Fibroblast of lung (primary cell): ENCODE measurements at places on chromosomes 2 and 18. TPM values are rescaled to one million over a fixed set of nuclear protein-coding genes. Genes with fewer than 3 reads are reported as not detected.

The IMP4 gene
- polyA plus RNA-seq: 46.3 and 67.6 TPM in 2 replicates

The SLC4A5 gene
- 0.12 and 0.19 TPM in 2 replicates for polyA plus RNA-seq

The DCDC2C gene
- polyA plus RNA-seq: not detected in 2 replicates

The PAIP2B gene
- 0.16 and 0.22 TPM in 2 replicates for polyA plus RNA-seq

The LHCGR gene
- polyA plus RNA-seq: 0.12 TPM in 1 of 2 replicates, not detected in the other

The KRCC1 gene
- 24.3 and 44.4 TPM in 2 replicates for polyA plus RNA-seq

The ALLC gene
- not detected in 2 replicates for polyA plus RNA-seq

The BMP10 gene
- polyA plus RNA-seq: not detected in 2 replicates

The TPO gene
- not detected in 2 replicates for polyA plus RNA-seq

The CPO gene
- not detected in 2 replicates for polyA plus RNA-seq

The CCDC102B gene
- 9.7 and 33.7 TPM in 2 replicates for polyA plus RNA-seq

The GAL3ST2 gene
- not detected in 2 replicates for polyA plus RNA-seq

The PLEK gene
- 0.02 TPM in 1 of 2 replicates, not detected in the other for polyA plus RNA-seq

GRCh38 chr2:105773568-105773967, 28.9 kb downstream of the NCK2 start:
- no peak overlapping the region for H3K4me3 ChIP-seq
- H3K36me3 ChIP-seq: no peaks in the 10 kb centered on the region
- no peaks in the 10 kb centered on the region for H3K27me3 ChIP-seq
- no peak for DNase-seq
- peaks cover 19% of the 10 kb centered on the region for H3K4me1 ChIP-seq

DNA sequence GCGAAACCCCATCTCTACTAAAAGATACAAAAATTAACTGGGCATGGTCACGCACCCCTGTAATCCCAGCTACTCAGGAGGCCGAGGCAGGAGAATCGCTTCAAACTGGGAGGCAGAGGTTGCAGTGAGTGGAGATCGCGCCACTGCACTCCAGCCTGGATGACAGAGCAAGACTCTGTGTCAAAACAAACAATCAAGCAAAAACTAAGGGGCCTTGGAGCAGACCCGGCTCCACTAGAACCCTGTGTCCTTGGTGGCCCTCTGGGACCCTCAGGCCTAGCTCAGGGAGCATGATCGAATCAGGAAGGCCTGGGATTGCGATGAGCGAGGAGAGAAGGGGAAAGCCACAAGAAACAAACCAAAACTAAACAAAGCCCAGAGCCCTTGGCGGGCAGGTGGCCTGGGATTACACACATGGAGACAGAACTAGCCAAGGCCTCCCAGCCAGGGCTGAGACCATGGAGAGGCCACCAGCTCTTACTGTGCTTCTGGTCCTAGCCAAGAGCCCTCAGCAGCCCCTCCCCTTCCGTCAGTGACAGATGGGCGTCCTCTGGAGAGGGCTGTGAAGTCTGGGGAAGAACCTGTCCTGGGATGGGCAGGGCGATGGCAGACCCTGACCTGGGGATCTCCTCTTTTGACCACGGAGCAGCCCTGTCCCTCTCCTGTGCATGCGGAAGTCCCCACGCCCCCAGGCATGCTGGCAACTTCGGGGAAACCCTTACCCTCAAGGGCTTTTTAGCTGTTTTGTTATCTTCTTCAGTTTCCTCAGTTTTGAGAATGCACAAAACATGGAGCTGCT, 27.4 kb upstream of the CATIP start:
- no peak for DNase-seq
- no peaks in the 10 kb centered on the region for H3K36me3 ChIP-seq
- H3K4me3 ChIP-seq: no peak overlapping the region

GRCh38 chr2:208464205-208464604, 57.6 kb downstream of the PTH2R start:
- no peaks in the 10 kb centered on the region for H3K4me1 ChIP-seq
- no peak overlapping the region for H3K27ac ChIP-seq
- no peak overlapping the region for H3K4me3 ChIP-seq
- H3K27me3 ChIP-seq: no peaks in the 10 kb centered on the region
- no peaks in the 10 kb centered on the region for H3K36me3 ChIP-seq

- no peak overlapping the region for H3K4me3 ChIP-seq
- H3K36me3 ChIP-seq: no peaks in the 10 kb centered on the region
- DNase-seq: peak; percentile 80
- no peaks in the 10 kb centered on the region for H3K27me3 ChIP-seq
Observed at GRCh38 chr2:119240311-119241204, 16.9 kb downstream of the STEAP3 start.

- H3K36me3 ChIP-seq: peaks cover 36% of the 10 kb centered on the region
- peaks cover 40% of the 10 kb centered on the region for H3K4me1 ChIP-seq
- H3K27me3 ChIP-seq: no peaks in the 10 kb centered on the region
- H3K4me3 ChIP-seq: peak overlapping the region; percentile 28
- DNase-seq: peak; percentile 83
- H3K27ac ChIP-seq: peak overlapping the region; percentile 63
Observed at GRCh38 chr2:30239308-30239985, 8.1 kb downstream of the LBH start.

DNA sequence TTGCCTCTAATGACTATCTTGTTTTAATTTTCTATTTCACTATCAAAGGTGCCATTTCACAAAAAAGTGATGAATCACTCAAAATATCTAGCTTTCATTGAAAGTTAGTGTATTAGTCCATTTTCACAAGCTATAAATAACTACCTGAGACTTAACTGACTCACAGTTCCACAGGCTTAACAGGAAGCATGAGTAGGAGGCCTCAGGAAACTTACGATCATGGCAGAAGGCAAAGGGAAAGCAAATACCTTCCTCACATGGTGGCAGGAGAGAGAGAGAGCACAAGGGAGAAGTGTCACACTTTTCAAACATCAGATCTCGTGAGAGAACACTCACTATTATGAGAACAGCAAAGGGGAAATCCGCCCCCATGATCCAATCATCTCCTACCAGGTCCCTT, 1220.4 kb upstream of the ZEB2 start:
- no peaks in the 10 kb centered on the region for H3K36me3 ChIP-seq
- no peaks in the 10 kb centered on the region for H3K27me3 ChIP-seq
- DNase-seq: no peak
- H3K27ac ChIP-seq: no peak overlapping the region
- H3K4me1 ChIP-seq: peaks cover 6% of the 10 kb centered on the region

- H3K36me3 ChIP-seq: no peaks in the 10 kb centered on the region
- H3K27me3 ChIP-seq: peaks cover 4% of the 10 kb centered on the region
- no peak overlapping the region for H3K4me3 ChIP-seq
- DNase-seq: no peak
Observed at GRCh38 chr2:240256704-240257637, 116.5 kb upstream of the OTOS start.

- no peaks in the 10 kb centered on the region for H3K27me3 ChIP-seq
- no peak for DNase-seq
- H3K36me3 ChIP-seq: no peaks in the 10 kb centered on the region
- peaks cover 4% of the 10 kb centered on the region for H3K4me1 ChIP-seq
- no peak overlapping the region for H3K27ac ChIP-seq
Observed at GRCh38 chr2:69059731-69060290, 46.8 kb downstream of the ANTXR1 start.

DNA sequence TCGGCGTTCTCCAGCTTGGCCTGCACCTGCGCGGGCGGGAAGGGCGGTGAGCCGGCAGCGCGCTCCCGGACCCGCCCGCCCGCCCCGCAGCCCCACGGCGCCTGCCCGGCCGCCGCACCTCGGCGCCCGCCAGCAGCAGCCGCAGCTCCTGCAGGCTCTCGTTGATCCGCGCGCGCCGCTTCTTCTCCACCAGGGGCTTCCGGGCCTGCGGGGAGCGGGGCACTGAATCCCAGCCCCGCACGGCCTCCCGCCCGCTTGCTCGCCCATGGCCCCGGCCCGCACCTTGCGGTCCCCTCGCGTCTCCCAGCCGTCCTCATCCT, 335 bp downstream of the HES6 start:
- H3K4me1 ChIP-seq: peaks cover 2% of the 10 kb centered on the region
- H3K4me3 ChIP-seq: peak overlapping the region; percentile 55
- no peak overlapping the region for H3K27ac ChIP-seq

DNA sequence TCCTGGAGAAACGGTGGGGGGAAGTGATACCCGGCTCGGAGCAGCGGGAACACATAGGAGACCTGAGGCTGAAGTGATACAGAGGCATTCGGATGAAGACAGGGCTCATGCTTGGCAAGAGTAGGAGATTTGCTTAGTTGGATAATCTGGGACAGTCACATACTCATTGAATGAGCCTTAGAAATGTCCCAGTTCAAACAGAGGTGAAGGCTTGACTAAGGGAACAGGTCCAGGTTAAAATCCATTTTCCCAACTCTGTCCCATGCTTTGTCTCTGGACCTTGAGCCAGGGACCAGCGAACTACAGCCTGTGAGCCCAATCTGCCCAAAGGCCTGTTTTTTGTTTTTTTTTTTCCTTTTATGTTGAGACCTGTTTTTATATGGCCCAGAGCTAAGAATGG, 1.3 kb downstream of the UGT1A6 start:
- no peak overlapping the region for H3K4me3 ChIP-seq
- H3K27ac ChIP-seq: no peak overlapping the region
- no peaks in the 10 kb centered on the region for H3K4me1 ChIP-seq
- DNase-seq: no peak
- H3K27me3 ChIP-seq: no peaks in the 10 kb centered on the region
- no peaks in the 10 kb centered on the region for H3K36me3 ChIP-seq

GRCh38 chr18:44682201-44682870, 1.6 kb downstream of the SETBP1 start:
- H3K36me3 ChIP-seq: no peaks in the 10 kb centered on the region
- H3K27ac ChIP-seq: no peak overlapping the region
- H3K4me3 ChIP-seq: peak overlapping the region; percentile 36
- DNase-seq: no peak

- no peaks in the 10 kb centered on the region for H3K36me3 ChIP-seq
- H3K4me1 ChIP-seq: no peaks in the 10 kb centered on the region
- no peak overlapping the region for H3K27ac ChIP-seq
Observed at GRCh38 chr2:3830796-3831195, 127.4 kb downstream of the DCDC2C start.

- H3K4me1 ChIP-seq: no peaks in the 10 kb centered on the region
- no peak overlapping the region for H3K4me3 ChIP-seq
- H3K36me3 ChIP-seq: no peaks in the 10 kb centered on the region
- no peak overlapping the region for H3K27ac ChIP-seq
- no peak for DNase-seq
Observed at GRCh38 chr2:1864981-1865421, 120.7 kb upstream of the PXDN start.

- no peak overlapping the region for H3K4me3 ChIP-seq
- DNase-seq: no peak
- no peak overlapping the region for H3K27ac ChIP-seq
Observed at GRCh38 chr2:163491850-163492249, 244.0 kb downstream of the FIGN start.

DNA sequence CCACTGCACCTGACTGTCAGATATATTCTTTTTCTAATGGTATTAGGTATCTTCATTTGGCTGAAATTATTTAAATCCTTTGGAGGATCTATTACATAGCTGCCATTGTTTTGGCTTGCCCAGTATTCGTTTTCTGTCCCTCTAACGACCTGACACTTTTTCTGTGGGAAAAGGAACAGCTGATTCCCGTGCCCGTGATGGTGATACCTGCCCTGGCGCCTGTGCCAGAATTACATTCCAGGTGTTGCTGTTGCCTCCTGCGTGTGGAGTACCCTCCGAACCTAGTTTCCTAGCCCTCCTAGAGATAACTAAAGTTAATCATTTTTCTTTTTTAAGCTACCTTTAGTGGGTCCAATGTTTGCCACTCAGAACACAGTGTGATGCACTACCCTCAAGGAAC, 14.0 kb downstream of the HOXD1 start:
- no peak for DNase-seq
- H3K4me3 ChIP-seq: no peak overlapping the region
- no peaks in the 10 kb centered on the region for H3K27me3 ChIP-seq
- no peaks in the 10 kb centered on the region for H3K36me3 ChIP-seq
- H3K4me1 ChIP-seq: no peaks in the 10 kb centered on the region
- H3K27ac ChIP-seq: no peak overlapping the region

- H3K27ac ChIP-seq: no peak overlapping the region
- DNase-seq: no peak
- no peaks in the 10 kb centered on the region for H3K4me1 ChIP-seq
- H3K27me3 ChIP-seq: no peaks in the 10 kb centered on the region
- H3K4me3 ChIP-seq: no peak overlapping the region
Observed at GRCh38 chr18:79405781-79406575, 10.2 kb downstream of the NFATC1 start.
